ENCODE measurements at places on chromosomes 1 and 21.

- DNase-seq = no peak
Measured at GRCh38 chr1:53362851-53363642, 35.2 kb upstream of the LRP8 start.

- no peak for DNase-seq
Measured at GRCh38 chr1:42832641-42833240, 13.7 kb upstream of the ZNF691 start.

DNA sequence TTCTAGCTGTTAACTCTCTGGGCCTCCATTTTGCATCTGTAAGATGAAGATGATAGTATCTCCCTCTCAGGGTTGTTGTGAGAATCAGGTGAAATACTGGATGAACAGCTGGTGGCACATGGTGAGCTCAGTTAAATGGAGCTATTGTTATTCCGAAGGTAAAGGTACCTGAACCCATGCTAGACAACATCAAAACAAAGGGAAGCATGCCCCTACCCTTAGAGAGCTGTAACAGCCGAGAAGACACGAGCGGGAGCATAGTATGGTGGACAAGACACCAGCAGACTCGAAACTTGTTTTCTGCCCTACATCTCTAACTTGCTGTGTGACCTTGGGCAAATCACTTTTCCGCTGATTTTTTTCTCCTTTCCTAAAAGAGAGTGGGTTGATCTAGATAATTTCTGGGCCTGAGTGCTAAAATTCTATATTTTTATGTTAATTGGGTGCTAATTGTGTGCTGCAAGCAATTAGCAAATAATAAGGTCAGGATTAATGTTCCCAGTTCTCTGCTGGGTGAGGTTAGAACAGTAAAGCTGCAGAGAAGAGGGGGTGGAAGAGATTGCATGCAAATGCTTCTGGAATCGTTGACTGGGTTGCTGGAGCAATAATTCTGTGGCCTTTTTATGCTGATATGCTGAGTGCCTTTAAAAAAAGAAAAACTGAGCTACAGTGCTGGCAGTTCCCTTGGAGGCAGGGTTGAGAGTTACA lies 10.8 kb downstream of the TMEM200B start:
- DNase-seq = no peak

DNA sequence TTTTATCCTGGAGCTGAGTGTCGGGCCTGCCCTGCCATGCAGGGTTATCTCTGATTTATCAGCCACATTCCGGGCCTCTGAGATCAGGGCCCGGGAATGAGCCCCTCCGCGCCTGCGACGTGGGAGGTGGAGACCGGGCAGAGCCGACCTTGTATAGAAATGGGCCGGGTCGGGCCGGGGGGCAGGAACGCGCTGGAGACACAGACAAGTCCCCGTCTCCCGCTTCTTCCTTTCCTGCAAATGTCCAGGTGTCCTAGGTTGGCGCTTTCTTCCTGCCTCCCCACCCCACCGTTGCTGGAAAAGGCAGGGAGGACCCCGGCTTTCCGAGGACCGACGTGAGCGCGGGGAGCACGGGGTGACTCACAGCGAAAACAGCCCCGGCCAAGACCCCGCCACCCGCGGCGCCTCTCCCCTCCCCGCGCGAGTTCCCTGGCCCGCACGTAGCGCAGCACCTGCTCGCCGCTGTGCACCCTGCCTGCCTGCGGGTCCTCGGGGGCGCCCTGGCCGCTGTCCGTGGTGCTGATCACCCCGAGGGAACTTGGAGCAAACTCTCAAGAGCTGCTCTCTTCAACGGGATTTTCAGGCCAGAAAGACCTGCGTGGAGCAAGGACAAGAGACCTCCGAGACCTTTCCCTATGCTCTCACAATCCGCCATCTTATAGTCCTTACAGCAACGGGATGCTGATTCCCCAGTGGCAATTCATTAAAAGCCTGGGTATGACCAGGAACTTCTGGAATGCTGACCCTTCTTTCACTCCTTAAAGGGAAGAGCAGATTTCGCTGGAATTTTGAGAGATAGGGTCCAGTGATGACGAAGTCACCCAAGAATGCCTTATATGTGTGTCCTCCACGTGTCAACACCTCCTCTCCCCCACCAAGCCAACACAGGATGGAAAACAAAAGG lies 475 bp upstream of the NPPB start:
- peak; percentile 39 for DNase-seq

DNA sequence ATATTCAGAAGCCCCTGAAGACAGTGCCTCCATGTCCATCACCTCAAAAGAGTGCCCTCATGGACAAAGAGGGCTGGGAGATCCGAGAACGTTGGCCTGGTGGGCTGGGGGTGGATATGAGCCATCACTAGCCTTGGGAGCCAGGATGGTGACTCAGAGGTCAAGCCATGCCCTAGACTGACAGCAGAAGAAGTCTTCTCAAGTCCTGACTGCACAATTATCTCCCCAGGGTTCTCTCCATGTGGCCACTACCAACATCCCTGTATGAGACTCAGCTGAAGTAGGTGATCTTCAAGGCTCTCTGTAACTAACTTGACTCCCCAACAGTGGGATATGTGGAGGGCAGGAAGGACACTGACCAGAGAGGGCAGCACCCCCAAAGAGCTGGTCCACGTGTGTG lies 7.1 kb upstream of the USF1 start:
- no peak for DNase-seq

DNA sequence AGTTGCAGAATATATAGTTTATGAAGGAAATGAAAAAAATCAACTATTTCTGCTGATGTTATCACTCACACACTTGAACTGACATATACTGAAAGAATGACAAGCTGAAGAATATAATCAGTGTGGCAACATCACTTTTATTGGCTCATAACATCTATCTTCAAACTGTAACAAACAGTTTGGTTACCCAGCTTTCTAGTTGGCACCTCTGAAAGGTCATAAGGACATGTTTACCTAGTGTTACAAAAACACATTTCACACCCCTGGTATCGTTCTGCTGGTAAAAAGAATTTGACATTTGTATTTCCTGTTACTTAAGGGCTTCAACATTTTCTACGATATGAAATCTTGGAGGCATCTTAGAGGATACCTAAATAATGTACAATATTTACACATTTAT lies 1267.0 kb upstream of the NCAM2 start:
- no peak for DNase-seq

GRCh38 chr1:21868941-21869454 lies 56.9 kb downstream of the LDLRAD2 start:
- DNase-seq = no peak

- no peak for DNase-seq
Measured at GRCh38 chr1:218164930-218165700, 120.0 kb upstream of the RRP15 start.

DNA sequence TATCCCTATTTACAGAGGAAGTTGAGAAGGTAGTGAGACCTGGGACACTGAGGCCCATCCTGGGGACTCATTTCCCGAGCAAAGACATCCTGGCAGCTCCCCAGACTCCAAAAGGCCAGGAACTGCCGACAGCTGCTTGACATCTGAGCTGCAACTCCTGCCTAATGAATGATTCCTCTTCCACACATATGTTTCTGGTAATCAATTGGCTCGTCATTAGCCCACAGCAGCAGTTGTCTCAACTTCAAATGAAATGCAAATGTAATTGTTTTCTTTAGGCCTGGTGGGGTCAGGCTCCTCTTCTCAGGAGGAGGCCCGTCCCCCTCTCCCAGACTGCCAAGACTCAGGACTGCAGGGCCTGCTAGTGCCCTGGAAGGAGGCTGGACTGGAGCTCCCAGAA lies 61.8 kb upstream of the DISP3 start:
- DNase-seq = no peak

GRCh38 chr1:40003156-40004093 lies 37.1 kb upstream of the CAP1 start:
- DNase-seq = no peak

DNA sequence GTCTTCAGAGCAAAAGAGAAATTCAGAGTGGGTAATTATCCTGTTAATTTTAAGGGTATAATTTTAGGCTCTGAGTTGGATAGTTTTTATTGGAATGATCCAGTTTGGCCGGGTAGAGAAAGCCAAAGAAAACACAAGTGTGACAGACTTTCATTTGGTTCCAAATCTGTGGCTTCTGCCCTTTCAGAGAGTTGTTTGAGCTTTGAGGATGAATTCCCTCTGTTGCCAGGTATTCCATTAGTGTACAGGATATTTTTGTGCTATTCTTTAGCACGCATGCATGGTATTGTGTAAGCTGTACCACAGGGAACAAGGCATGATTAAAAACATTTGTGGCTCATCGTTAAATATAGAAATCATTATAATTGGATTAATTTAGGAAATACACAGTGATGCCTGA lies 384.4 kb downstream of the ADGRL2 start:
- no peak for DNase-seq

DNA sequence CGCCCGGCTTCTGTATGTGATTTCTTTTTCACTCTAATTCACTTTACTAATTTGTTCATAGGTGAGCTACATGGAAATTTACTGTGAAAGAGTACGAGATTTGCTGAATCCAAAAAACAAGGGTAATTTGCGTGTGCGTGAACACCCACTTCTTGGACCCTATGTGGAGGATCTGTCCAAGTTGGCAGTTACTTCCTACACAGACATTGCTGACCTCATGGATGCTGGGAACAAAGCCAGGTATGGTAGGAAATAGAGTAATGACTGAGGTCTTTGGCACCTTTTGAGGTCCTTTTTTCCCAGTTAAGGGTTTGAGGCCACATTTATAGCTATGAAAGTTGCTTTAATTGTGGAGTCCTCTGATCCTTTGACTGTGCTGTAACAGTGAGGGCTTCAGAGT lies 56.9 kb downstream of the KIF1B start:
- DNase-seq = no peak

DNA sequence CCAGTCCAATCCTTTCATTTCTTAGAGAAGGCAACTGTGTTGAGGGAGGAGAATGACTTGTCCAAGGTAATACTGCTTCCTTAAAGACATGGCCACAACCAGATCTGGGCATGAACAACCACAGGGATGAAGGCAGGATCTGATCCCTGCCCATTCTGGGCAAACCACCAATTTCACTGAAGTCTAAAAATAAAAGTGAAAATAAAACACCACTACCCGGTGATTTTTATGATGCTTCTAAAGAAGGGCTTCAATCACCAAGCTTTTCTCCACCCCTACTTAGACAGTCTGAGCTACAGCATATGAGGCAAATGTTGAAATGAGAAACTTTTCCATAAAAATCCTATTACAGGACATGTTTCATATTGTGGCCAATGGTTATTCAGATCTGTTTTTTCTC lies 133.0 kb downstream of the PTPN14 start:
- DNase-seq = no peak

DNA sequence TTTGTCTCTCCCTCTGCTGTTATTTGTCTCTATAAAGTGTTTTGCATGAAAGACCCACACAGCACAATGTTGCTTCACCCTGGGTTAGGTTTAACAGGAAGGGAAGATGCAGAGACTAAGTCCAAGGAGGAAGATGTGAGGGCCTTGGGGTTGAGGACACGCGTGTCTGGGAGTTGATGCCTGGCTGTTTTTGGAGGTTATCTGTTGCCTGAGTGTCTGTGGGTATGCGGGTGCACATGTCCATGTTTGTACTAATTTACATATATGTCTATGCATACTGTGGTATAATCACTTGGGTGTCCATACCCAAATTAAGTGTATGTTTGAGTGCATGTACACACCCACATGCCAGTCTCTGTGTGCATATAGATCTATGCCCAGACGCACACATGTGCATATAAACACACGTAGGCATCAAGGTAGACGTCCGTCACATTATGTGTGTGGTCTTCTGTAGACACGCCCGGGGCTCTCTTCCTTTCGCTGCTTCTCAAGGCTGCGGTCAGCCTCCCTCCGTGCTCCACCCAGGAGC lies 962 bp upstream of the MAN1C1 start:
- DNase-seq = no peak

DNA sequence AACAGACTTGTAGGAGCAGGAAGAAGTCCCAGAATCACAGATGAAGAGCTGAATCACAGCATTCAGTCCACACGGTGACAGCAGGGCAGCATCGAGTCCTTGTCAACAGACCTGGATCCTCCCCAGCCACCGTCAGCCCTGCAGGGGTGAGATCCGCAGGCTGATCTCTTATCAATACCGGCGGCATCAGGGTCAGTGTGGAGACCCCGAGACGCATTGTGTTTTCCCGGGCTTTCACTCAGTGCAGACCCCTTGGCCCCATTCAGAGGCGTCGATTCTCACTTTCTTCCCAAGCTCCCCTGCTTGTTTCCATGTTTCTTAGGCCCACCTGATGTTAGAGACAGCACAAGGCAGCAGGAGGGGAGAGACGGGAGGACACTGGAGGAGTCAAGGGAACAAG lies 609.6 kb downstream of the PTPRU start:
- no peak for DNase-seq

GRCh38 chr1:2983319-2983705 lies 38.0 kb upstream of the ACTRT2 start:
- DNase-seq = no peak

GRCh38 chr21:27759091-27759659 lies 792.3 kb upstream of the ADAMTS5 start:
- DNase-seq = no peak

GRCh38 chr1:62077821-62078220 lies 116.8 kb upstream of the L1TD1 start:
- no peak for DNase-seq

DNA sequence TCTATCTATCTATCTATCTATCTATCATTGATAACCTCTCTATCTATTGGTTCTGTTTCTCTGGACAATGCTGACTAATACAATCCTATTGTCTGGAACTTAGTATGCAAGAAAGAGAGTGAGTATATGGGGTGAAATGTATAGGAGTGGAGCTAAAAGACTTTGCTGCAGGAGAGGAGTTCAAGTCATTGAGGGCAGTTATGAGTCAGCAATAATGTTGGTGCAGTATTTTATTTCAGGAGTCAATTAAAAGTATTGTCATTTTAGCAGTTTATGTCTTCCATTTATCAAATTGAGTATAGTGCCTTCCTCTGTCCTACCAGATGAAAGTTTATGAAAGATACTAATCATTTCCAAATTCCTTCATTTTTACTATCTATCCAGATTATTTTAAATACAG lies 55.8 kb downstream of the MAP3K7CL start:
- DNase-seq = no peak

- no peak for DNase-seq
Measured at GRCh38 chr1:236535662-236536161, 11.9 kb downstream of the LGALS8 start.

GRCh38 chr1:14780271-14780670 lies 181.8 kb downstream of the KAZN start:
- DNase-seq = no peak

- DNase-seq = peak; percentile 15
Measured at GRCh38 chr1:55636696-55637095, 421.5 kb upstream of the USP24 start.
